ENCODE measurements at places on chromosomes 12 and 14.

GRCh38 chr12:14260011-14260993 lies 105.2 kb upstream of the ATF7IP start:
- DNase-seq, result peak; percentile 95

- no peak for DNase-seq
These were observed 15.2 kb upstream of the ABHD12B start for GRCh38 chr14:50856660-50857059.

- no peak for DNase-seq
These were observed 52.6 kb downstream of the GALNT16 start for GRCh38 chr14:69312608-69313007.

DNA sequence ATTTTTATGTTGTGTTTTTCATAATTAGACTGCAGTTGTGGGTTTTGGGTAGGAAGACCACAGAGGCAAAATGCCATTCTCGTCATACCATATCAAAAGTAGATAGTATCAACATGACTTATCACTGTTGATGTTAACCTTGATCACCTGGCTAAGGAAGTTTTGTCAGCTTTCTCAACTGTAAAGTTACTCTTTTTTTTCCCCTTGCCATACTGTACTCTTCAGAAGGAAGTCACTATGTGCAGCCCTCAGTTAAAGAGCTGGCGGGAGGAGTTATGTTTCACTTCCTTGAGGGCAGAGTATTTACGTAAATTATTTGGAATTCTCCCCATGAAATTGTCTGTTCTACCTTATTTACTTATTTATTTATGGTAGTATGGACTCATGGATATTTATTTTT lies 78.7 kb downstream of the PRORP start:
- no peak for DNase-seq

- DNase-seq, result no peak
These were observed 1.5 kb downstream of the L3HYPDH start for GRCh38 chr14:59482541-59483331.

DNA sequence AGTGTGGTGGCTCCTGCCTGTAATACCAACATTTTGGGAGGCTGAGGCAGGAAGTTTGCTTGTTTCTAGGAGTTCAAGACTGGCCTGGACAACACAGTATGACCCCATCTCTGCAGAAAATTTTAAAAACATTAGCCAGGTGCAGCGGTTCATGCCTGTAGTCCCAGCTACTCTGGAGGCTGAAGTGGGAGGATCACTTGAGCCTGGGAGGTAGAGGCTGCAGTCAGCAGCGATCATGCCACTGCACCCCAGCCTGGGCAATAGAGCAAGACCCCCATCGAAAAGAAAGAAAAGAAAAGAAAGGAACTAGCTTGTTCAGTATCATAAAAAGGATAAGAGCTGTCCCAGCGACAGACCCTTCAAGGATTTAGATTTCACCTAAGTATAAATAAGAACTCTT lies 18.1 kb upstream of the PWP1 start:
- DNase-seq, result no peak

DNA sequence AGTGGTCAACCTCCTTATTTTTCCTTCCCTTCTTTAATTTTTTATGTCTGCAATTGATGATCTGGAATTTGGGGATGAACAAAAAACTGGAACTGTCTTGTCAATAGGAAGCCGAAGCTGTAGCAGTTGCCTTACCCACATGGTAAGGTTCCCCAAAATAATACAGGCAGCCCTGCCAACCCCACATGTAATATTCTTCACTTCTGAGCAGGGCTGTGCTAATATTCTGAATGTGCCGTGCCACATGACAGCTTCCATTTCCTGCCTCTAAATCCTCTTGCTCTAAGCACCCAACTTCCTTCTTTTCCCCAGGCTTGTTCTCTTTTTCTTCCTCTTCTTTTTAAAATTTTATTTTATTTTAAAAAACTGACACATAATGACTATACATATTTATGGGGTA lies 39.6 kb downstream of the GPATCH2L start:
- peak; percentile 56 for DNase-seq

DNA sequence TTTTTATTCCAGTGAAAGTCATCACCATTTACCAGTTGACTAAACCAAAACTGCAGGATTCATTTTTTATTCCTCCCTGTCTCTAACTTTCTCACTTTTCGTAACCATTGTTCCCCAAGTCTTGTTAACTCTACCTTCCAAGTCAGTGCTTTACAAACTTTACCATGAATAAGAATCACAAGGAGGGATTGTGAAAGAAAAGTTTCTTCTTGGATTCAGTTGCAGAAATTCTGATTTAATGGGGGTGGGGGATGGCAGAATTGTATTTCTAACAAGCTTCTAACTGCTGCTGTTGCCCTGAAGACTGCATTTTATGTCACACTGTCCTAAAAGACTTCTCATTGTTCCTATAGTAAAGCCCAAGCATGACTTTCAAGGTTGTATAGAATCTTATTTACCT lies 5.0 kb upstream of the RAB21 start:
- DNase-seq, result no peak

DNA sequence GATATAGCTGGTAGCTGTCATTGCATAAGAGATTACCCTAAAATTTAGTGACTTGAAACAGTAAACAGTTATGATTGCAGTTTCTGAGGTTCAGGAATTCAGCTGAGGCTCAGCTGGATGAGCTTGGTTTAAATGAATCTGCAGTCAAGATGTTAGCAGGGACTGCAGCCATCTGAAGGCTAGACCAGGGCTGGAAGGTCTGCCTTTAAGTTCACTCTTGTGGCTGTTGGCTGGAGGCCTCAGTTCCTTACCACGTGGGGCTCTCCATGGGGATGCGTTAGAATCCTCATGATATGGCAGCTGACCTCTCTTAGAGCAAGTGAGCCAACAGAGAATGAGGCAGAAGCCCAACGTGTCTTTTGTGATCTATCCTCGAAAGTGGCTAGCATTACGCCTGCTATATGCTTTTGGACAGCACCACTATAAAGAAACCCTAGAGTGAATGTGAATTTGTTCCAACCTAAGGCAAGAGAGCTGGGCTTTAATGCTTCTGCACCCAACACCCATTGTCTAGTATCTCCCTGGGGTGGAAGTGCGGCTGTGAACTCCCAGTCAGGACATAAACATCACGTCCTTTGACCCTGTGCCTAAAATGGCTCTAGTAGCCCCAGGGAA lies 26.0 kb downstream of the HSPB8 start:
- no peak for DNase-seq

DNA sequence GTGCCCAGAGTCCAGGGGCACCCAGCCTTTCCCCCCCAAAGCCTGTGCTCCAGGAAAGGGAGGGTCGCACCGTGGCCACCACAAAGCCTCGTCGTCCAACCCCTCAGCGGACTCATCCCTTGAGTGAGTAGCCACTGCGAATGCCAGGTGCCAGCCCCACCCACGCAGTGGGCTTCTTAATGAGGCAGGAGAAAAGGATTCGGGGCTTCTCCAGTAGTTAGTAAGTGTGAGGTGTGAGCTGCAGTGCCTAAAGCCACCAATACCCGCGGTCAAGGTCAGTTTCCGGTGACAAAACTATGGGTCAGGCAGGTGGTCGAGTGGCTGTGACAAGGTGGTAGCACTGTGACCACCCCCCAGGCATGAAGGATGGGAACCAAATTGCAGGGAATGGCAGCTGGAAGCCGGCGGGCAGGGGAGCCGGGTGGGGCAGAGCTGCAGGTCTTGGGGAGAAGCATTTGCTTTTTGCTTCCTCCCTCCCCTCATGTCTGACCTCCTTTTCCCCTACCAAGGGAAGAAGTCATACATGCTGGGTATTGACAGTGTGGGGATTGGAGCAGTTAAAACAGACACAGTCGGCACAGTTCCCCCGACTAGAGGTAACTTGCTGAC lies 8.0 kb downstream of the RAN start:
- no peak for DNase-seq

GRCh38 chr14:61344437-61345150 lies 23.2 kb downstream of the PRKCH start:
- DNase-seq, result no peak

DNA sequence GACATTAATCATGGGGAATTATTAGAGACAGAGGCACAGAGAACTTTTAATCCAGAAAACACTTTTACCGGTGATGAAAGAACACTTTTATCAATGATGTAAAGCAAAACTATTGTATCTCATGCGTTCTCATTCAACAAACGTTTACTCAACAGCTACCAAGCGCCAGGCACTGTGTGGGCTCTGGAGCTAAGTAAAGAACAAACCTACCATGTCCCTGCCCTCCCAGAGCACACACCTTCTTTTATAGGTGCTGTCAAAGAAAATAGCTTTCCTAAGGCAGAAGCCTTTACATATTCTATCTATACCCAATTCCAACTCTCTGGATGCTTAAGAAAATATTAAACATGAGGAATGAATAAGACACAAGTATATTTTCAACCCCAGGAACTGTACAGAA lies 91.1 kb downstream of the FOXN3 start:
- DNase-seq, result no peak

DNA sequence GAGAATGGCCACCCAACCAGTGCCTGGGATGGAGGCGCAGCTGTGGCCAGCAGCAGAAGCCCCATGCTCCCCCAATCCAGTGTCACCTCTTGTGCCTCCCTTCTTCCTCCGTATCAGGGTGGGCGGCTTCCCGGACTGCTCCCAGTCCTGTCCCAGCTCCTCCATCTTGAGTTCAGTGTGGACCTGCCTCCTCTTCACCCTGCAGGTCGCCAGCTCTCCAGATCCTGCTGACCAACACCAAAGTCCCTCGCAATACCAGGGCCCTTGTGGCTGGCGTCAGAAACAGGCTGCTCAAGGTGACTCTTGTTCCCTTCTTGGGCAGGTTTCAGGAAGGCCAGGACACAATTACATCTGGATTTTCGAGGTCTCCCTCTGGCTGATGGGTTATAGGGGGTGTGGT lies 17.0 kb downstream of the MVK start:
- DNase-seq, result no peak

DNA sequence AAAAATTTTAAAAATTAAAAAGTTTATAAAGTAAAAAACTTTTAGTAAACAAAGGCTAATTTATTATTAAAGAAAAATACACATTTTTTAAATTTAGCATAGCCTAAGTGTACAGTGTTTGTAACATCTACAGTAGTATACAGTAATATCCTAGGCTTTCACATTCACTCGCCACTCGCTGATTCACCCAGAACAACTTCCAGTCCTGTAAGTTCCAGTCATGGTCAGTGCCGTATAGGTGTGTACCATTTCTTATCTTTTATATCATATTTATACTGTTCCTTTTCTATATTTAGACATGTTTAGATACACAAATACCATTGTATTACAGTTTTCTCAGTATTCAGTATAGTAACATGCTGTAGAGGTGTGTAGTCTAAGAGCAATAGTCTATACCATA lies 28.9 kb downstream of the HEATR5A start:
- no peak for DNase-seq

- no peak for DNase-seq
These were observed 755.4 kb downstream of the SLC6A15 start for GRCh38 chr12:84157170-84157569.

DNA sequence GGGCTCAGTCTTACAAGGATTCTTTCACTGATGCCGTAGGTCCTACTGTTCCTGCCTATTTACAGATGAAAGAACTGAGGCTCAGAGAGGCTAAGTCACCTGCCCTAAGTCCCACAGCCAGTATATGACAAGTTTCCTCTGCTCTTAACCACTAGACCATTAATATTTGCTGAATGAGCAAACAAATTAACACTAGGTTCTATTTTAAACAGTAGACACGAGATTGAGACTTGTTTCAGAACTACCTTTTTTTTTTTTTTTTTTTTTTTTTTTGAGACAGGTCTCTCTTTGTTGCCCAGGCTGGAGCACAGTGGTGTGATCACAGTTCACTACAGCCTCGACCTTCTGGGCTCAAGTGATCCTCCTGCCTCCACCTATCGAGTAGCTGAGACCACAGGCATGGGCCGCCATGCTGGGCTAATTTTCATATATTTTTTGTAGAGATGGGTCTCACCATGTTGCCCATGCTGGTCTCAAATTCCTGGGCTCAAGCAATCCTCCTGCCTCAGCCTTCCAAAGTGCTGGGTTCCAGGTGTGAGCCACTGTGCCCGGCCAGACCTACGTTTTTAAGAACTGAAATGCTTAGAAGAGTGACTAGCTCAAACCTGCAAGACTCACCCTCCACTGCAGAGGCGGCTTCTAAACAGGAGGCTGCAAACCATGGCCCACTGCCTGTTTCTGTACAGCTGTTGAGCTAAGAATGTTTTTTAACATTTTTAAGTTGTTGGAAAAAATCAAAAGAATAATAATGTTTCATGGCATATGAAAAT lies 12.9 kb downstream of the SYNE3 start:
- no peak for DNase-seq

GRCh38 chr12:114032801-114033200 lies 66.7 kb upstream of the RBM19 start:
- no peak for DNase-seq

- DNase-seq, result no peak
These were observed 23.8 kb upstream of the CCDC175 start for GRCh38 chr14:59600211-59600945.

GRCh38 chr14:33833706-33834465 lies 117.0 kb downstream of the EGLN3 start:
- no peak for DNase-seq

DNA sequence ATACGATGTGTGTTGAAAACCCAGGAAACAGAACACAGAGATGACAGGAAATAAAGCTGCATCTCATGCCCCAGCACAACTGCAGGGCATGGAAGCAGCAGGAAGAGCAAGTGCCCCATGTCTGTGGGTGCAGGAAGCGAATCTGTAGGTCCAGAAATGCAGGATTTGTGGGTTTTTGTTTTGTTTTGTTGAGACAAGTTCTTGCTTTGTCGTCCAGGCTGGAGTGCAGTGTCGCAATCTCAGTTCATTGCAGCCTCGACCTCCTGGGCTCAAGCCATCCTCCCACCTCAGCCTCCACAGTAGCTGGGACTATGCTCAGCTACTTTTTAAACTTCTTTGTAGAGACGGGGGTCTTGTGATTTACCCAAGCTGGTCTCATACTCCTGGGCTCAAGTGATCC lies 6.2 kb upstream of the RPS6KL1 start:
- no peak for DNase-seq

DNA sequence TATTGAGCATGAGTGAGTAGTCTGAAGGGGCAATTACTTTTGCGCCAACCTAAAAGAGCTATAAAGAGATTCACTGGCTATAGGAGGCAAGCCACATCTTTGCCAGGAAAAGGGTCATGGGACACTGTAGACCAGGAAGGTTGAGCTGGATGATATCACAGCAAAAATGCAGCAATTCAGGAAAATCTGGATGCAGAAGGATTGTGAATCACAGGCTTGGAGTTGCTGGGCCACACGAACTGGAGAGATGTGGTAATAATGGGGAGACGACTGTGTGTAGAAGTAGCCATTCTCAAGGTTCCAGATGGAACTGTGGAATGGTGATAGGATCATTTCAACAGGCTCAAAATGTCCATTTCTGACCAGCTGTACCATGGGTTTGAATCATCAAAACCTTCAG lies 151.4 kb upstream of the DAAM1 start:
- no peak for DNase-seq

- no peak for DNase-seq
These were observed 23.1 kb downstream of the KCNK10 start for GRCh38 chr14:88299865-88300530.

GRCh38 chr12:113251404-113252070 lies 30.3 kb downstream of the TPCN1 start:
- no peak for DNase-seq
